ENCODE measurements at places on chromosomes 2 and 18.

- DNase-seq, result no peak
Observed at GRCh38 chr2:176769021-176769420, 443.6 kb upstream of the HNRNPA3 start.

- no peak for DNase-seq
Observed at GRCh38 chr2:27086724-27087593, at the start of gene KHK. KHK (plus strand) TSS chr2:27086772; CDS start chr2:27087260, 488 bp downstream.

DNA sequence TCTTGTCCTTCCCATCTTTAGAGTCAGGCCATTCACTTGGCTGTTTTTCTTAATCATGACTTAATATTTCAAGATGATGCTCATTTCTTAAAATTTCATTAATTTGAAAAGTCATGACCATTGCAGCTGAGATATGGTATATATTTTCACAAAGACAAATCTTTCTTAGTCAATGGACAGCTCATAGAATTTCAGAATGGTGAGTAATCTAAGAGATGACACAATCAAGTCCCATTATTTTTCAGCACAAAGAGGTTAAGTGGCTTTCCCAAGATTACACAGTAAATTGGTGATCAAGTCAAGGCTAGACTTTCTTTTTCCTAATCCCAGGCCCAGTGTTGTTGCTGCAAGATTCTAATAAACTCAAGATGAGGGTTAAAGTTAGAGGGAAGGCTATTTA is 34.4 kb upstream of the NT5C1B start:
- no peak for DNase-seq

DNA sequence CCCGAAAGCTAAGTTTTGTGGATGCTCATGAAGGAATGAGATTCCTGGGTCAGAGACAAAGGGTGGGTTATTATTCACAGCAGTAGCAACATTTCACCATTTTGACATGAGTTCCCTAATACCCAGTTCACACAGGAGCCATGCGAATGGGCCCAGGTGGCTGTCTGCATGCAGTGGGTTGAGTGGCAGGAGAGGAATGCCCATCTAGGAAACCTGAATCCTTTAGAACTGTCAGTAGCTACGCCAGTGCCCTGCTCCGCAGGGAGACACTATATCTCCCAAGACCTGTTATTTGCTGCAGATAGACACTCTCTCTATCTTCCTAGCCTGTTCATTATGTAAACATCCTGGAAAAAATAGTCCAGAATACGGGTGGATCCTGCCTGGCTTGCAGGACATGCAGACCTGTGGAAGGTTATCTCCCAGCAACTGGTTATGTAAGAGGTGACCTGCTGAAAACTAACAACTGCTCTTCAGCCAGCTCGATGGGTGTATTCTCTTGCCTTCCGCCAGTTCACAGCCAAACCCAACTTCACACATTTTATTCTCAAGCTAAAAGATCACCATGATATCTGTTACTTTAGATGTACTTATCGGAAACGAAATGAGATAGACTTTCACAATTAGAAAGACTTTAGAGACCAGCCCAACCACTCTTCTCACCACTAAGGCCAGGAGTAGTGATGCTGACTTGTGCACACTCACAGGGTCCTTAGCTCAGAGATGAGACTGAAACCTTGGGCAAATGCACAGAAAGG is 59.1 kb downstream of the MBP start:
- no peak for DNase-seq

- DNase-seq, result no peak
Observed at GRCh38 chr18:30175061-30175574, 867.4 kb downstream of the DSC3 start.

DNA sequence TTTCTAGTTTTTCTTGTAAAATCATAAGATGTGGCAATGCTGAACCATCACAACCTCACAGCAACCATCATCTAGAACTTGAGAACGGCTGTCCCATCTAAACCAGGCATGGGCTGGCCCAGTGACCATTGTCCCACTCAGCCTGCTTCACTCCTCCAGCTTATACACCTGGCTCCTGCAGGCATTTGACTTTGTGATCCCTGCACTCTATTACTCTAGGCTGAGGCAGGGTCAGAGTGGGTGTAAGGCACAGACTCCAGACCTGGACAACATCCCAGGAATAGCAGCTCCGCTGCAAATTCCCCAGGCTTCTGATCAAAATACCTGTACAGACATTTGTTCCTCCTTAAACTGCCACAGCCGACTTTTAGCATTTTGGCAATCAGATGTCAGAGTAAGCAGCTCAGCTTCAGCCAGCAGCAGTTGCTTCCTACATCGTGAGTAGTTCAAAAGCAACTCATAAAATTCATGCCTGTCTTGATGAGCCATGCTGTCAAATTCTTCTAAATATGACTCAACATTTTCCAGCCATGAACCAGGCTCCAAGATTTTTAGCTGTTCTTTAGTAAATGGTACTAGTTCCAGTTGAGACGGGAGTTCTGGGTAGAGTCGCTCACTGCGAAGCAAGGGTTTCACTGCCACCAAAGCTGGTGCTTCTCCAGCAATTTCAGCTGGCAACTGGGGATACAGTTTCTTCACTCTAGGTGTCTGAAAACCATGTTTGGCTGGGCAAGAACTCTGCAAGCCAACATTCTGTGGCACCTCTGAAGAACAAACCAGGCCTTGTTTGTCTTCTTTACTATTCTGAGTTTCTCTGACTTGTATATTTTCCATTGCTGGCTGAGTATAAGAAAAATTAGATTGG is 12.8 kb downstream of the EPG5 start:
- DNase-seq, result no peak

GRCh38 chr18:46756559-46757201 is at the start of gene ST8SIA5:
ST8SIA5 (minus strand) TSS chr18:46757053; CDS start chr18:46756508, 545 bp downstream.
- DNase-seq, result no peak

- no peak for DNase-seq
Observed at GRCh38 chr18:27185025-27185763, at the start of gene CHST9. CHST9 (minus strand) TSS chr18:27185308; CDS start chr18:27142809, 42,499 bp downstream.

DNA sequence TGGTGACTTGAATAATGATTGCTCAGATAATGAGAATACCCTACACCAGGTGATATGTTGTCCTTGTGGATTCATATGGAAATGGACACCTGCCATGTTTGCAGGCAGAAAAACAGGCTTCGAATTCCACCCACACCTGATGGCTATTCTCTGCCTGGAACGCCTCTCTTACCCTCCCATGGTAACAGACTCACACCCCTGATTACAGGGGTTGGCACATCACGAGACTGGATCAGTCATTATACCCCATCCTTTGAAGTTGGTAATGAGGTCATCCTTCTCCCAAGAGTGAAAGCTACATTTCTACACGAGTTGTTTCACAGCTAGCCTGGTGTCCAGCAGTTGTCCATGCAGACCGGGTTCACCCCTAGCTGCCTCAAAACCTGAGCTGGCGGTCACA is 71.4 kb upstream of the MBOAT2 start:
- DNase-seq, result no peak

- peak; percentile 20 for DNase-seq
Observed at GRCh38 chr2:105929516-105929915, 184.8 kb downstream of the NCK2 start.

- no peak for DNase-seq
Observed at GRCh38 chr2:27023740-27024139, 9.0 kb upstream of the TMEM214 start.

- DNase-seq, result no peak
Observed at GRCh38 chr2:180343528-180344345, 336.6 kb upstream of the CWC22 start.

DNA sequence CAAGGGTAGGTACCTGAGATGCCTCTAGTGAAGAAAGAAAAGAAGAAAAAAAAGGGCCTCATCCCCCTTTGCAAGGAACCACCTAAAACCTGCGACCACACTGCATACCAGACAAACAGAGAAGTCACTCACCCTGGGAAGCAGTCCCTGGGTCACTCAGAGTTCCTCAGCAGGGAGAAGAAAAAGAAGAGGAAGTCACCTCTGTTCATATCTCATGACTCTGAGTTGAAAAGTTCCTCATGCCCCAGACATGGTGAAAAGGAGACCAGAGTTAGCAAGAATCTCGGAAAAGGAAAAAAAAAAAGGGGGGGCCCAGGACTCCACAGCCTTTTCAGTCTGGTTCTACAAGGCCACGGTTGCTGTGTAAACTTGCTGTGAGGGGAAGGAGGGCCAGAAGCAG is 478.4 kb upstream of the NRXN1 start:
- DNase-seq, result no peak

Data from CD4-positive, alpha-beta T cell treated with Interleukin-15 for 1 hour (primary cell).